T-cell (primary cell): ENCODE measurements at places on chromosomes 3 and 15. TPM values are rescaled to one million over a fixed set of nuclear protein-coding genes. Genes with fewer than 3 reads are reported as not detected.

DNA sequence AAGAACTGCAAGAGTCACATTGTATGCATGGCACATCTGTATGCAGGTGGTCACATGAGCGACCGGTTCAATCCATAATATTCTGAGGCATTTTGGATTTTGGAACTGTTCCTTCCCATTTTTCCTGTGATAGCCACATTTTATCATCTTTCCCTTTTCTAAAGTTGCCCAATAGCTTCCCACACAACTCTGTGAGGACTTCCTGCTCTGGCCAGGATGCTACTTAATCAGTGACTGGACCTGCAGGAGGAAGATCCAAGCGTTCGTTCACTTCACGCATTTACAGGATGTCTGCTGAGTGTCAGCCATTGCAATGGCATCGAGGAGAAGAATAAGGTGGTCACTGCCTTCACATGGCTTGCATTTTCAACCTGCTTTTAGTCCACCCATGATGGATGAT, 9.8 kb downstream of the KLHL6 start:
- DNase-seq, result no peak

- DNase-seq, result no peak
Measured at GRCh38 chr15:63417721-63418120, 36.1 kb upstream of the CA12 start.

The ATP13A5 gene
- total RNA-seq, result not detected

- DNase-seq, result no peak
Measured at GRCh38 chr3:150744041-150744918, 18.7 kb downstream of the SIAH2 start.

The TNIK gene
- total RNA-seq, result 60.9 TPM

The THSD4 gene
- 0.18 TPM for total RNA-seq

The C2CD4A gene
- not detected for total RNA-seq

The ANKUB1 gene
- not detected for total RNA-seq

DNA sequence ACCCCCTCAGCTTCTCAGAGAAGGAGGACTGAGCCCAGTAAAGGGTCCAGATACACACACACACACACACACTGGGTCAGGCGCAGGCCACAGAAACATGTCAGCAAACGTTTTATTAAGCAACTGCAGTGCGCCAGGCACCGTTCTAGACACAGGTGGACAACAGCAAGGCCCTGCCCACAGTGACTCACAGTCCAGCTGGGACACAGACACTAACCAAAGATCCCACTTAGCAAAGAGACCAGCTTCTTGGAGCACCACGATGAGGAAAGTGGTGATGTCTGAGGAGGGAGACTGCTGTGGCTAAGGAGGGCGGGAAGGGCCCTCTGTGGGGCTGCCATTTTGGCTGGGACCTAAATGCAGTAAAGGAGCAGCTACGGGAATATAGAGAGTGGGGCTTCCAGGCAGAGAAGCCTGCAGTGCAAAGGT, 2.8 kb upstream of the VILL start:
- no peak for DNase-seq

GRCh38 chr15:42528970-42529369, 19.6 kb downstream of the LRRC57 start:
- DNase-seq, result no peak

GRCh38 chr3:46947981-46948791, 28.4 kb downstream of the CCDC12 start:
- DNase-seq, result peak; percentile 71

- no peak for DNase-seq
Measured at GRCh38 chr15:100263721-100264455, 77.9 kb downstream of the ADAMTS17 start.

The TRPM7 gene
- 42.6 TPM for total RNA-seq

The CHRD gene
- not detected for total RNA-seq

The ZKSCAN7 gene
- 5.4 TPM for total RNA-seq

The ANKRD63 gene
- not detected for total RNA-seq

DNA sequence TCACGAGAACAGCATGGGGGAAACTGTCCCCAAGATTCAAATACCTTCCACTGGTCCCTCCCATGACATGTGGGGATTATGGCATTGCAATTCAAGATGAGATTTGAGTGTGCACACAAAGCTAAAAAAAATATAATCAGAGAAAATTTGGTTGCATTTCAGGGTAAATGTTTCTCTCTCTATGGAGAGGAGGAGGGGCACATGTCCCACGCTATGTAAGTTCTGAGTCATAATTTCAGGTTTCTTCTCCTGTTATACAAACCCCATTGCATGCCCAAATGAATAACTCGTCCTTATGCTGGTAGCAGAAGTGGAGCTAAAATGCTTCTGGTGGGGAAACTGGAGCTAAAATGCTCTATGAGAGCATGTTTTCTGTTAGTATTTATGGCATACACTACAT, 209.7 kb upstream of the DCBLD2 start:
- no peak for DNase-seq

GRCh38 chr15:100335335-100335999, 6.3 kb downstream of the ADAMTS17 start:
- DNase-seq, result no peak

The GCSAM gene
- total RNA-seq, result 18.2 TPM

The REC114 gene
- not detected for total RNA-seq

The SORD gene
- total RNA-seq, result 2.6 TPM

DNA sequence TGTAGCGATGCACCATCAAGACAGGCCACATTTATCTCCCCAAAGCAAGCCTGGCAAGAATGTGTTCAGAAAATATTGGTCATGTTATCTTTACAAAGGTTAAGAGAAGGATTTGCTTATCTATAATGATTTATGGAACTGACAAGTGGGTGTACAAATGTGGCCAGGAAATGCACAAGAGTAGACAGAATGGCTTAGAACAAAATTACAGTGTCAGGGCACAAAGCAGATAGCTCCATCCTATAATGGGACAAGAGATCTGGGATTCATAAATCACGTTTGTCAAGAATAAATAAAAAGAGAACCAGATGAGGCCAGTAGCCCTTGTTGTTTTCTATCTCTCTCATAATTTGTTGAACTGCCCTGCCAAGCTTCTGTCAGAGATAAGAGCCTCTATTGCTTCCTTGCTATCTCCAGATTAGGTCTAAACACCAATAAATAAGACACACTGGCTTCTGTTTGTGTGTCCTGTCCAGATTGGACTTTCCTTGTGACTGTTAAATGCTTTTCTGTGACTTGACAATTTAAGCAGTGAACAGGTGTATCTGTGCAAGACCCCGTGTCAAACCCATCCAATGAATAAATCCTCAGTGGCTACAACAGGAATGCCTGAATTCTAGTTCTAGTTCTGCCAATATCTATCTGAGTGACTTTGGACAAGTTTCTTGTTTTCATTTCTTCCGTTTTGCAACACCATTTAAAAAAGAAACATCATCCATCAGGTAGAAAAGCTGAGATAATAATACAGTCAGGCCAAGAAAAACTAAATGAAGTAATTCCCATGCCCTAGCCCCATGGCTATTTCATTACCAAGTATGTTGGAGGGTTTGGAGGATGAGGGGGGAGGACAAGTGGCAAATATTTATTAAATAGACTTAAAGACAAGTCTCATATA, 157.2 kb downstream of the DCLK3 start:
- no peak for DNase-seq

DNA sequence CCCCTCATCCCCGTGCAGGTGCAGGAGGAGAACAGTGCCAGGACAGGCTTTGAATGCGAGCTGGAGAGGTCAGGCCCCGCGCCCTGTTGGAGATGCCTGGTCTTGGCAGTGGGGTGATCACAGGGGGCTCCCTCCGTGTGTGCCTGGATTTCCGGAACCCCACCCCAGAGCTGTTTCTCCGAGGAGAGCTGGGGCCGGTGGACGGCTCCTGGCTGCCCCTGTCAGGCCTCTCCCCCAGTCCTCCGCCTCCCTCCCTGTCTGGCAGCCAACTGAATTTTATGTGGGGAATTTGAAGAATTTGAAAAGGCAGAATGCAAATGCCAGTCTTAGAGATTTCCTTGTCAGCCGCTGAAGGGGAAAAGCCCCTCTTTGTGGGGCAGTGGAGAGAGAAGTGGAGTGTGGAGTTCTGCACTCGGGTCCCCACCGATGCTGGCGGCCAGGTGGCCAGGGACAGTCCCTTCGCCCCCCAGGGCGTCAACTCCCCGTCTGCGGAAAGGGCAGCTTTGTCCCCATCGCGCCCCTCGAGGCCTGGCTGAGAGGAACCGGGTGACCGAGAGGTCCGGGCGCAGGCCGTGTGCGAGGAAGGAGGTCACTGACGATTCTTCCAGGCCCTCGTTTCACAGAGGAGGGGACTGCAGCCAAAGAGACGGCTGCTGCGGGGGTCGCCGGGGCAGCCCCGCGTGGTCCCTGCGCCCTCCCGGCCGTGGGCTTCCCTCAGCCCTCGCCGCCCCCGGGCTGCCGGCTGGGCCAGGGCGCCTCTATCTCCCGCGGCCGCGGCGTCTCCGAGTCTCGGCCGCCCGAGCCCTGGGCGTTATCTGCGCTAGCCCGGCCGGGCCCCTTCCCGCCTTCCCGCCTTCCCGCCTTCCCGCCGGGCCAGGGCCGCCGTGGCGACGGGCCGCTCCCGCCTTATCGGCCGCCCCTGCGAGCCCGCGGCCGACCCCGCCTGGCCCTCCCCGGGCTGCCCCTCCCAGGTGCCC, 56.0 kb upstream of the LCTL start:
- DNase-seq, result no peak

- DNase-seq, result no peak
Measured at GRCh38 chr3:141959589-141960554, 83.4 kb downstream of the ATP1B3 start.

DNA sequence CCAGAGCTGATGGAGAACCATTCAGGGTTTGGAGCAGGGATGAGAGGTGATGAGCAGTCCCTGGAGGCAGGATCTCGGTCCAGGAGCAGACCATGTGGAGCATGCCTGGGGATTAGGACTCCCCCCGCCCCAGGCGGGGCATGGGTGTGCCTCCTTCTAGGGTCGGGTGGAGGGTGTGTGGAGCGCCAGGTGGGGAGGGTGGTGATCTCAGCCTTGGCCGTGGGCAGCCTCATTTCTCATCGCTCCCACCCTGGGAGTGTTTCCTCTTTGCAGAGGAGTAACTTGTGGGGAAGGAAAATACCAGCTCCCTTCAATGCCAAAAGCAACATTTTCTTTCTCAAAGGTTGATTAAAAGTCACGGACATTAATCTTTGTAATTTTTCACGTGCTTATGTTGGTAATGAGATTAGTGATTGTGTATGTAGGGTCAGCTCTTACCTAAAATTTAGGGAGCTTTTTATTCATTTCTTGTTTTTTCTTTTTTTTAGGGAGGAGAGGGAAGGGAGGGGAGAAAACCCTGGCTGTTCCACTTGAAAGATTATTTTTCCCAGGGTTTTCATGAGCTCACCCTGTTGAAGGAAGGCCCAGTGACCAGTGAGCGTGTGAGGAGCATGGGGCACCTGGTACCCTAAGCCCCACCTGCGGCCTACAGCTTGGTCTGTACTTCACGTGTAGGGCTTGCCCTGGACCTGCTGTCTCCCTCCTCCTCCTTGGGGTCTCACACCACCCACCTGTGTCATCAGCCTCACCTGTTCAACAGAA, 11.0 kb downstream of the FBLN2 start:
- DNase-seq, result no peak

GRCh38 chr3:177744873-177745606, 547.8 kb upstream of the TBL1XR1 start:
- no peak for DNase-seq

DNA sequence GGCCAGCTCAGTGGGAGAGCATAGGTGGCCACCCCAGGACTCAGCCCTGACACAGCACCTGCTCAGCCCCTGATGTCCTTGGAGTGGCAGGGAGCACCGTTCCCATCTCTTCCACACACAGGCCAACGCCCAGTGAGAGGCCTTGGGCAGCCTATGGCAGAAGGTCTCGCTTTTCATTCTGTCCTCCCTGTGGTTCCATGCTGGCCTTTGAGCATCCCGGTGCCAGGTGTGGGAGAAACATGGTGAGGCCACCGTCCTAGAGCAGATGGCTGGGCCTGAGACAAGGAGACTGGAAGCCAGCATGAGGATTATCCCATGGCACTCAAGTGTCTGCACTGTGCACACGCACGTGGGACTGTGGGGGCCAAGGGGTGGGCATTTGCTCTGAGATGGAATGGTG, 25.1 kb downstream of the ADCY5 start:
- DNase-seq, result no peak

DNA sequence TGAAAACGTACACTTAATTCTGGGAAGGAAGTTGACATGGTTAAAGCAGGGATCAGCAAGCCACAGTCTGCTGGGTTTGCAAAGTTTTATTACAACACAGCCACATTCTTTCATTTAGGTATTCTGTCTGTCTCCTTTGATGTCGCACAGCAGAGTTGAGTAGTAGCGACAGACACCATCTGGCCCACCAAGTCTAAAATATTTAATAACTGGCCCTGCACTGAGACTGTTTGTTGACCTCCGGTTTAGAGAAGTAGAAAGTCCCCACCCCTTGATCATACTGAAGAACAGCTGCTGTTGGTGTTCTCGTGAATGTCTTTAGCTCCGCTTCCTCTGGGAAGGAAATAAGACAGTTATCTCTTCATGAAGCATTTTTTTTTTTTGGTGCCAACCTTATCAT, 66.2 kb downstream of the MCTP2 start:
- no peak for DNase-seq

GRCh38 chr3:37072892-37073291, 79.6 kb downstream of the MLH1 start:
- no peak for DNase-seq

The RBSN gene
- 34.4 TPM for total RNA-seq

- DNase-seq, result no peak
Measured at GRCh38 chr15:57502116-57502515, 89.6 kb upstream of the MYZAP start.

The FGD5 gene
- not detected for total RNA-seq

DNA sequence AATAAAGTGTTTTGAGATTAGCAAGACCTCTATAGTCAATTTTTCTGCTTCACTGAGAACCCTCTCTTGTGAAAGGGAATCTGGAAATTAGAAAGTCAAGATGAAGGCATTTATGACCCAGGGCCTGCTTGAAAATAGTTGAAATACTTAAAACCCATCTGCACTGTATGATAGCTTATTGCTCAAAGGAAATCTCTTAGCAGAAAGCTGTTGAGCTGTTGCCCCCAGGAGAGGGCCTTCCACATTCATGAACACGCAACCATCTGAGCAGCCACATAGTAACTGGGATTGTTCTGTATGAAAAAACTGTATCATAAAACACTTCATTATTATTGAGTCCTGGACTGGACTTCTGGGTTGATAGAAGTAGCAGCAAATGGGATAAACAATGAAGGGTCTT, 106.4 kb upstream of the PTX3 start:
- DNase-seq, result no peak

The CHCHD4 gene
- 8.3 TPM for total RNA-seq

GRCh38 chr15:60651734-60652141, 172.8 kb upstream of the ICE2 start:
- no peak for DNase-seq

GRCh38 chr15:62059816-62060112, 483 bp downstream of the VPS13C start:
- peak; percentile 78 for DNase-seq

- DNase-seq, result no peak
Measured at GRCh38 chr3:107208100-107208499, 169.1 kb upstream of the CCDC54 start.

- DNase-seq, result no peak
Measured at GRCh38 chr3:188184649-188185048, 30.7 kb downstream of the LPP start.

GRCh38 chr3:170355738-170356595, 1.5 kb upstream of the SKIL start:
- no peak for DNase-seq

The SPATA12 gene
- not detected for total RNA-seq
